NCI-H1092 (cell line): ENCODE measurements at places on chromosomes 5 and 9.

- DNase-seq: no peak
Measured at GRCh38 chr9:38176251-38176650, 107.2 kb upstream of the SHB start.

- DNase-seq: no peak
Measured at GRCh38 chr9:86252870-86253269, 6.6 kb downstream of the C9orf153 start.

DNA sequence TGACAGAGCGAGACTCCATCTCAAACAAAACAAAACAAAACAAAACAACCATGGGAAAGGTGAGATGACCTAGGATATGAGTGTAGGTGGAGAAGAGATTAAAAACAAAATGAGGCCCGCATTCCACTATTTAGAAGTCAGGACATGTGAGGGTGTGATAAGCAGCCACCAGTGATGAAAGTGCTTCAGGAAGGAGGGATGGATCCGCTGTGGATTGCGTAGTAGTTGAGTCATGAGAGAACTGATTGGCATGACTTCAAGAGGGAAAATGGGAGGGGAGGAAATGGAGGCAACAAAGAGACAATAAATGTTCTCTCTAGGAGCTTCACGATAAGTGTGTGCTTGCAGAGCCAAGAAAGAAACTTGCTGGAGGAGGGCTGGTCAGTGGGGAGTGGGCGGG is 367.6 kb downstream of the ARL15 start:
- DNase-seq: no peak

DNA sequence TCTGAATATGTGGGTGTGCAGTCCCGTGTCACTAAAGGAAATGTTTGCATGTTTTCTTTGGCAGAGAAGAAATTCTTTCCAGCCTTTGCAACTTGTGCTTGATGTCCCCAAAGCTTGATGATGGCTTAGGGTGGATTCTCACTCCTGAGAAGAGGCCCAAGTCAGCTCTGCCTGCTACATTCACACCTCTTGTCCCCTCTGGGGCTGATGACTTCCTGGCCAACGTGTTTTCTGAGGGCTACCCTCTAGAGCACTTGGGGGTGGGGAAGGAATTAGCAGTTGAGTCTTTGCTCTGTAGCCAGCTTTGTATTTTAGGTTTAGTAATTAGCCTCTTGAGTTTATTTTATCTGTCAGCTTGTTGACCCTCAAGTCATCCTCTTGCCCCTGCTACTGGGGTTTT is 19.7 kb downstream of the CYSTM1 start:
- no peak for DNase-seq

DNA sequence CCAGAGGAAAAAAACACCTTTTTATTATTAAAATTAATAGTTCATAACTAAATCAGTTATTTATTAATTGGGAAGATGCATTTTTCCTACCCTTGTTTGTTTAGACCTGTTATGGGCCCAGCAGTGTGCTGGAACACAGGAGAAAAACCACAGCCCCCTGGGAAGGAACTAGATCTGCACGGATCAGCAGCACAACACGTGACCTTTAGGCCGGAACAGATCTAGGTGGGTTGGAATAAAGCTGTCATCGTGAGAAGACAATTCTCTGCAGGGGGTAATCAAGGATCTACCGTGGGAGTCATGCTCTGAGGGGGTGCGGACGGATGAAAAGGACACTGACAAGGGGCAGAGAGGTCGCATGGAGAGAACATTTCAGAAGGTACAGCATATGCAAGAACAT is 95.8 kb upstream of the SPATA31C2 start:
- DNase-seq: no peak

- DNase-seq: no peak
Measured at GRCh38 chr9:124164811-124165210, 92.9 kb upstream of the NEK6 start.

GRCh38 chr5:8329773-8330172 is 460.8 kb downstream of the MTRR start:
- no peak for DNase-seq

- DNase-seq: no peak
Measured at GRCh38 chr9:34536685-34537084, 13.9 kb upstream of the ENHO start.

DNA sequence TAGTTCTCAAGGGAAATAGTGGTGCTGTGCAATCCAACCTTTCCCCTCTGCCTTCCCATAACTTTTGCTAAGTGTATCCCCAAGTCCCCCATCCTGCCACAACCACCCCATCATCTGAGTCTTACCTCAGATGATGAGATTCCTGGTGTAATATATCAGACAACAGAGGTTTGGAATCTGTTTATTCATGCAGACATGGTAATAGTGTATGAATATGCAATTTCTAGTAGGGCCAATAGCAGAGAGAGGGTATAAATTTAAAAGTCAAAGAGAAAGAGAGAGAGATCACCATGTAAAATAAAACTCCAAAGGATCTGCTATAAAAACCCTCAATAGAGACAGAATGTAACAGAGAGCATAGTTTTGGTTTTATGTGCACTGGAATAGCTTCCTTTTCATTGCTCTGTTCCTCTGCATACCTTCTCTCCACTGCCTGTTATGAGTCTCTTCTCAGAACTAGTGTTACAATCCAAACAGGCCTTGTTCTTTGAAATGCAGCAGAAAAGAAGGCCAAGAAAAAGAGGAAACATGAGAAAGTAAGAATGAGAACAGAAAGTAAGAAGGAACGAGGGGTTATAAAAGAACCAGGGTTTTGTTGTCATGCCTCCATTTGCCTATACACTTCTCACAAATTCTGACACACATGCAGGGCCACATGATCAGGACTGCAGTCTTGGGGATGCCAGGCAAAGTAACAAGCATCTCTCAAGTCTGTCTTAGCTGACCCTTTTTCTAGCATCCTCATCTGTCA is 278.0 kb downstream of the CETN3 start:
- no peak for DNase-seq

DNA sequence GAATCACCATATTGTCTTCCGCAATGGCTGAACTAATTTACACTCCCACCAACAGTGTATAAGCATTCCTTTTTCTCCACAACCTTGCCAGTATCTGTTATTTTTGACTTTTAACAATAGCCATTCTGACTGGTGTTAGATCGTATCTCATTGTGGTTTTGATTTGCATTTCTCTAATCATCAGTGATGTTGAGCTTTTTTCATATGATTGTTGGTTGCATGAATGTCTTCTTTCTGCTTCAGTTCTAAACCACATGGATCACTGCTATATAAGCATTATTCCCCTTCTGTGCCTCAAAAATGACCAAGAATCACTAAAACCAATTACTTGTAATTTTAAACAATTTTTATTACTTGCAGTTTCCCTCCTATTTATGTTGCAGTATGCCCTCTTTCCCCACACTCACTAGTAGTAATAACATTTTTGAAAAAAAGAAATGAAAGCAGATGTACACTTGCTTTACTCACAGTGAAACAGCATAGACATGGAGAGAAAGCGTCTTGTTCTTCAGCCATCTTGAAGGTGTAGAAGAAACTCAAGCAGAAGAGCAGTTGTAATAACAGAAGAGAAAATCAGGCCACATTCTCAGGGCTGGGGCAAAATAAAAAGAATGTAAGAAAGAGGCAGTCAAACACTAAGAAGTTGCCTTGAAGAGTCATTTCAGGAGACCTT is 4.5 kb upstream of the TMEM252 start:
- DNase-seq: no peak

DNA sequence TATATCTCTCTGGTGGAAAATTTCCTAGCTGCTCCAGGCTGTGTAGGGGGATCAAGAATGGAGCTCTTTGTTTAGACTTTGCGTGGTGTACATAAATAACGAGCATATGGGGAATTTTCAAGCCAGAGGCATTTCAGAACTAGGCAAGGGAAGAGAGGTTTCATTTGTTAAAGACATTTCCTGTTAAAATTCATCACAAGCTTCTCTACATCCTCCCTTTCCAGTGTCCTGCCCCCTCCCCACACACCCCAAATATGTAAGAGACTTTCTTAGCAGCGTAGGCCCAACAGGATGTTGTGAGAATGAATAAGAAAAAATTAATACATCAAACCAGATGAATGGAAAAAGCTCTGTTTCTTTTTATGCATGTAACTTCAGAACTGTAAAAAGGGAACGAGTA is 150.3 kb downstream of the GPBP1 start:
- DNase-seq: no peak

DNA sequence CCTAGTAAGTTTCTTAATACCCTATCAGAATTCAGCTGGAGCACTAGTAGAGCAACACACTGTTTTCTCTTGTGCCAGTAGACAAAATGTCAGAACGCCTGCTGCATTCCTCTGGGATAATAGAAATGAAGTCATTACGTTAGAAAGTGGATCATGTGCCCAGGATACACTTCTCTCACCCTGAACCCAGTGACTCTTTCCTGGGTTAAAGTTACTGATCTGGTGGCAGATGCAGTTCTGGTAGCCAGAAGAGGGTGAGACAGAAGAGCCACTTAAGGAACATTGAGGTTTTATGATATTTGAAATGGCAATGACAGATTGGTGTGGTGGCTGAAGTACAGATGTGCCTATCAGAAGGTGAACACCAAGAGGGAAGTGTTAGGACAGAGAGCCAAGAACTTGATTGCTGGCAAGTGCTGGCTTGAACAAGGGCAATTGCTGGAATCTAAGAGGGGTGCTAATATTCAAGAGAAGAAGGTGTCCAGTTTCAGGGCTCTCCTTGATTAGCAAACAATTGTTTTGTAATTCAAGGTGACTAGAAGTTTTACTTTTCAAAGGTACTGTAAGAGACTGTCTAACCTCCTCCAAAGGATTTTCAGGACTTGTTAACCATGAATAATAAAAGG is 93.7 kb upstream of the ERBIN start:
- DNase-seq: no peak

GRCh38 chr9:113465599-113466140 is 2.1 kb downstream of the RGS3 start:
- DNase-seq: no peak

GRCh38 chr5:31769530-31769929 is 130.6 kb downstream of the PDZD2 start:
- DNase-seq: no peak

GRCh38 chr5:107359033-107359915 is 311.5 kb downstream of the EFNA5 start:
- DNase-seq: no peak
